ENCODE measurements at places on chromosomes 1 and 21.

GRCh38 chr1:217369996-217370551, 260.8 kb downstream of the GPATCH2 start:
- no peak overlapping the region for H3K27ac ChIP-seq
- no peaks in the 10 kb centered on the region for H3K27me3 ChIP-seq
- H3K4me1 ChIP-seq: no peaks in the 10 kb centered on the region

- no peak overlapping the region for H3K27ac ChIP-seq
- no peak for DNase-seq
- no peaks in the 10 kb centered on the region for H3K36me3 ChIP-seq
Observed at GRCh38 chr1:98975113-98975512, 29.5 kb downstream of the PLPPR5 start.

- H3K27ac ChIP-seq: no peak overlapping the region
- H3K4me3 ChIP-seq: no peak overlapping the region
- no peak for DNase-seq
- no peaks in the 10 kb centered on the region for H3K27me3 ChIP-seq
- peaks cover 18% of the 10 kb centered on the region for H3K4me1 ChIP-seq
Observed at GRCh38 chr1:205142102-205142469, 20.3 kb upstream of the RBBP5 start.

- H3K36me3 ChIP-seq: no peaks in the 10 kb centered on the region
- no peak overlapping the region for H3K4me3 ChIP-seq
- no peaks in the 10 kb centered on the region for H3K4me1 ChIP-seq
- H3K27me3 ChIP-seq: peaks cover 30% of the 10 kb centered on the region
- DNase-seq: no peak
- no peak overlapping the region for H3K27ac ChIP-seq
Observed at GRCh38 chr1:17080880-17081279, 27.0 kb upstream of the SDHB start.

- H3K36me3 ChIP-seq: no peaks in the 10 kb centered on the region
- no peaks in the 10 kb centered on the region for H3K27me3 ChIP-seq
- no peak overlapping the region for H3K27ac ChIP-seq
- no peaks in the 10 kb centered on the region for H3K4me1 ChIP-seq
- H3K4me3 ChIP-seq: no peak overlapping the region
Observed at GRCh38 chr1:48552420-48552819, 80.4 kb upstream of the SPATA6 start.

GRCh38 chr1:172826096-172826741, 167.3 kb downstream of the FASLG start:
- peaks cover 11% of the 10 kb centered on the region for H3K4me1 ChIP-seq
- peak overlapping the region; percentile 76 for H3K27ac ChIP-seq
- no peak overlapping the region for H3K4me3 ChIP-seq
- no peaks in the 10 kb centered on the region for H3K27me3 ChIP-seq

- H3K36me3 ChIP-seq: no peaks in the 10 kb centered on the region
- H3K4me1 ChIP-seq: no peaks in the 10 kb centered on the region
Observed at GRCh38 chr1:213256438-213257087, 205.5 kb downstream of the RPS6KC1 start.

GRCh38 chr21:37606549-37606948, 240.0 kb downstream of the DYRK1A start:
- no peak overlapping the region for H3K27ac ChIP-seq
- no peak overlapping the region for H3K4me3 ChIP-seq
- no peak for DNase-seq
- H3K27me3 ChIP-seq: peaks cover 25% of the 10 kb centered on the region

- no peak overlapping the region for H3K4me3 ChIP-seq
- peaks cover 3% of the 10 kb centered on the region for H3K4me1 ChIP-seq
- peak; percentile 79 for DNase-seq
- 0 out of 2 replicates have a peak, but pooled peaks cover 1% of the 10 kb centered on the region for H3K36me3 ChIP-seq
- H3K27ac ChIP-seq: no peak overlapping the region
Observed at GRCh38 chr1:59360170-59360569, 63.3 kb downstream of the FGGY start.

DNA sequence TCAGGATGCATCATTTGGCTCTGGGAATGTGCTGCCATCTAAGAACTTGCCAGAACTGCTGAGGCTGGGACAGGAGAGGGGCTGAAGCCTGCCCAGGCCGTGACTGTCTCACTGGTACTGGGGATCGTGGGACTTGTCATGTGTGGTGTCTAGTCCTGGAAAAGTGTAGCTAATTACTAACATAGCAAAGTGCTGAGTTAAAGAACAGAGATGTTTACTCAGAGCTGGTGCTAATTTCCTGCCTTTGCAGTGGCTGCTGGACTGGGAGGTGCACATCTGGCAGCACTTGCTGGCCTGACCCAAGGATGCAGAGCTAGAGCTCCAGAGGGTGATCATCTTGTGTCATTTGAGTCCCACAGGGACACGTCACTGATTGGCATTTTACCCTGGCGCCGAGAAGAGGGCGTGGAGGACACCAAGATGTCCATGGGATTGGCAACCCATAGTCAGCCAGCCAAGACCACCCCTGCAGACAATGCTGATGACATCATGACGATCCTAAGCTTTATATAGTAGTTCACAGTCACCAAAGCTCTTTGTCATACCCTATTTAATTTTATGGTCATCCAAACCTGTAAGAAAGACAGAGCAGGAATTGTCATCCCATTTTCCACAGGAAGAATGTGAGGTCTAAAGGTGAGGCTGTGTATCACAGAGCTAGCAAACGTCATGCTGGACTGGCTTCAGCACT, 110.1 kb upstream of the SLC44A3 start:
- no peaks in the 10 kb centered on the region for H3K36me3 ChIP-seq
- peak overlapping the region; percentile 81 for H3K27ac ChIP-seq
- peak; percentile 43 for DNase-seq
- peaks cover 33% of the 10 kb centered on the region for H3K4me1 ChIP-seq
- no peak overlapping the region for H3K4me3 ChIP-seq
- no peaks in the 10 kb centered on the region for H3K27me3 ChIP-seq

DNA sequence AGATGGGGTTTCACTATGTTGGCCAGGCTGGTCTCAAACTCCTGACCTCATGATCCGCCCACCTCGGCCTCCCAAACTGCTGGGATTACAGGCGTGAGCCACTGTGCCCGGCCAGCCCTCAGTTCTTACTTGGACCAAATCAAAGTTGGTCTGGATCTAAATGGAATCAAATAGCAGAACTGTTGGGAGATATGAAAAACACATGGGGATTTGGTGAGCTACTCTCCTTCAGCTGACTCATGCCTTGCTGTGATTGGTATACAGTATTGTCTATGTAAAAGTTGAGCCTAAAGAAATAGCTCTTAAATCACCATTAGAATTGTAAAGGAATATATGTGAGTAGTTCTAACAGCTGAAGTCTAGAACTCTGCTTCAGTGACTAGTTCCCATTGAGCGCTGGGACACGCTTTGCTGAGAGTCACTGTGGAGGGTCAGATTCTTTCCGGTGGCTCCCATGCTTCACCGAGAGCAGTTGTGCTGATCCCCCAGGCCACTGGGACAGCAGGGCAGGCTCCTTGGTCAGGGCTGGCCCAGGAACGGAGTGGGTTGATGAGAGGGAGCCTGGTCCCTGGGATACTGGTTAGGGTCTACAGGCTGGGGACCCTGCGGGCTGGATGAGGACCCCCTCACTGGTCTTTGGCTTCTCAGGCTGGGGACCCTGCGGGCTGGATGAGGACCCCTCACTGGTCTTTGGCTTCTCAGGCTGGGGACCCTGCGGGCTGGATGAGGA, 14.0 kb downstream of the PKNOX1 start:
- peak; percentile 82 for DNase-seq
- H3K27me3 ChIP-seq: no peaks in the 10 kb centered on the region
- H3K36me3 ChIP-seq: no peaks in the 10 kb centered on the region
- H3K4me1 ChIP-seq: peaks cover 34% of the 10 kb centered on the region

GRCh38 chr1:111161843-111162487, 21.9 kb downstream of the CEPT1 start:
- H3K27ac ChIP-seq: no peak overlapping the region
- DNase-seq: peak; percentile 19
- H3K27me3 ChIP-seq: no peaks in the 10 kb centered on the region
- no peaks in the 10 kb centered on the region for H3K4me1 ChIP-seq
- peaks cover 3% of the 10 kb centered on the region for H3K36me3 ChIP-seq

GRCh38 chr1:87497380-87498203, 168.9 kb downstream of the LMO4 start:
- DNase-seq: no peak
- no peak overlapping the region for H3K4me3 ChIP-seq
- H3K36me3 ChIP-seq: no peaks in the 10 kb centered on the region
- no peaks in the 10 kb centered on the region for H3K4me1 ChIP-seq
- H3K27me3 ChIP-seq: no peaks in the 10 kb centered on the region

Measured in IMR-90 (cell line).